Cardiac septum (tissue), 1 donor: ENCODE measurements at places on chromosomes 13 and 19.

DNA sequence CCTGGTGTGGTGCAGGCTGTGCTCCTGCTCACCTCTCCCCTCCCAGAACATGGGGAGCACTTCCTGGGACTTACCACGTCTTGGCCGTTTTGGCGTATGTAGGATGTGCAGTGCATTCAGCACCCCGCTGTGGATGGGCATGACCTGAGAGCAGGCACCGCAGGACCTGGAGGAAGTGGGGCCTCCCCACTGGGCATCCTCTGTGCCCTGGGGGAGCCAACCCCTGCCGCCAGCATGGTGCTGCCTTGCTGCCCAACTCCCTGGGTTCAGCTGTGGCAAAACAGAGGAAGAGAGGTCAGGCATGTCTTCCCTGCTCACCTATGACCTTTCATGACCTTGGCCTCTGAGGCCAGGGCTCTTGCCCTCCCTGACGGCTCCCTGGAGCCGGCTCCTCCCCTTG lies 103.5 kb downstream of the RAB20 start:
- DNase-seq, result no peak

- no peak for DNase-seq
Measured at GRCh38 chr19:16446108-16446723, 25.6 kb downstream of the EPS15L1 start.

GRCh38 chr19:14113762-14114414 lies 3.7 kb downstream of the PRKACA start:
- DNase-seq, result peak; percentile 83

DNA sequence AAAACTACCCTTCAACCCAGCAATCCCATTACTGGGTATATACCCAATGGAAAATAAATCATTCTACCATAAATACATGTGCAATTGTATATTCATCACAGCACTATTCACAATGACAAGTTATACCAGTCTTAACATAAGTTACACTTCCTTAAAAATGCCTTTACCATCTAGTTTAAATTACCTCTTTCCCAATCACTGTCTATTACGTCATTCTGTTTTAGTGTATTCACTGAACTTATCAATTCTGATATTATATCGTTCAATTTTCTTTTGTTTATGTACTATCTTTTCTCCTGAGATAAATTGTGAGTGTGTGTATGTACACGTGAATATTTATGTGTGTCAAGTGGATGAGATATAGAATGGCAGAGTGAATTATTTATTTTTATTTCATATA lies 1416.8 kb downstream of the OLFM4 start:
- no peak for DNase-seq

- DNase-seq, result no peak
Measured at GRCh38 chr13:97695684-97696083, 257.8 kb upstream of the IPO5 start.

GRCh38 chr13:110361365-110361911 lies 54.4 kb downstream of the COL4A2 start:
- DNase-seq, result peak; percentile 82

DNA sequence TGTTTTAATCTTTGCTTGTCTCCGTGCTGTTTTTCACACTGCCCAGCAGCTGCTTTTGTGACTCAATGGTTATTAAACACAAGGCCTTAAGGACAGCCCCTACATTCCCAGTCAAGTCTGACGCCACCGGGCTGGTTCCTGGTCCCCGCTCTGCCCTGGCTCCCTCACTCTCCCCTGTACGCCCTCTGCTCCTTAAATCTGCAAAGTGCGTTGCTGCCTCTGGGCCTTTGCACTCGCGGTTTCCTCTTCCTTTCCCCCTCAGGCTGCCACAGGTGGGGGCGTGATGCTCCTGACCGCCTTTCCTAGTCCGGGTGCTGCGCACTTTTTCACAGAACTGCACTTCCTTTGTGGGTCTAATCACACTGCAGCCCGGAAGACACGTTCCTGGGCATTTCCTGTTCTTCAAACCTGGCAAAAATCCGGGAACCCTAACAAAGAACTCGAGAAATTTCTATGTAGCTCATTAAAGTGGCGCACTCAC lies 25.6 kb downstream of the NOSIP start:
- DNase-seq, result no peak
